ENCODE measurements at places on chromosomes 2 and 18.
A peak's percentile ranks its signal among the peaks of the same experiment; 100 is the strongest.

DNA sequence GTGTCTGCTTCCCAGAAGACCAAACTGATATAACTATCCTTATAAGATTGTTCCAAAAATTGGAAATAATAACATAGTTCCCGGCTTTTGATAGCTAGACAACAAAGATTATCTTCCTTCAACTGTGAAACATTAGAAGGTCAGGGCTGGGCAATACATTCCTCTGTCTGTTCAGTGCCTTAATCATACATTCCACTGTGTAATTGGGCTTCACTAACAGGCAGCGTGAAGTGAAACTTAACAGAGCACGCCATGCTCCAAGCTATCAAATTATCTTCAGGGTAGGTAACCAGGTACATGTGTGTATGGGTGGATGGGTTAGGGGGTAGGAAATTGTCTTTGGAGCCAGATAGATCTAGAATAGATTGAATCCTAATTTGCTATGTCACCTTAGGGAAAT, 23.5 kb upstream of the ARL5A start:
- no peak for DNase-seq

DNA sequence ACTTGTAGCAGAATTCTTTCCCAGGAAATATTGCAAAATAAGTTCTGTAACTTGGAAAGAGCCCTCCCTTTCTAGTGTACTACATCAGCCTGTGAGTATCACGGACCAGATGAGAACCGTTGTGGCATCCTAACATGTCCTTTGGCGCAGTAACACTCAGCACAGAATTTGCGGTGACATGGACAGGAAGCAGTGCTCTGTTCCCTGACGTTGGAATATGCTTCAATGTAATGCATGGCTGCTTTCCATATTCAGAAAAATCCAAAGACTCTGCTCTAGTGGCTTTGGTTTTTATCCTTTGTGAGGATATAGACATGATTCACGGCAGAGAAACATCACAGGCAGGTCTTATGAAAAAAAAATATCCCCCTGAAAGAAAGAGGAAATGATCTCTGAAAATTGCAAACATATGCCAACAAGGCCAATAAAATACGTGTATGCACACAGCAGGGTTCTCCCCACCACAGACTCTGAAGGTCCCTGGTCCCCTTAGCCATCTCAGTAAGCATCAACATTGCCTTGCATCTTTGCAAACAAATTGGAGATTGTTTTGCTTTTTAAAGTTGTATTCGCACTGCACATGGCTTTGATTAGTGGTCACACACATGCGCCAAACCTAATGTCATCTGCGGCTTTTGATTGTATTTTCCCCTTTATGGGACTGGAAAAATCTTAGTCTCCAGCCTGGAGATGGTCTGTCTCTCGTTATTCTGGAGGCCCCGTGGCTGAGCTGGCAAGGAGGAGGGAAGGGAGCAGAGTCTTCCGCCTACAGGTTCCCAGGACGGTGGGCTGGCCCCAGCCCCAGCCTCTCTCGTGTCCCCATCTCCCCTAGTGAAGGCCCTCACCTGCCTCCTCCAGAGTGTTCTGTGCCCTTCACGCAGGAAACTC, 122.9 kb downstream of the COPS8 start:
- DNase-seq: no peak

DNA sequence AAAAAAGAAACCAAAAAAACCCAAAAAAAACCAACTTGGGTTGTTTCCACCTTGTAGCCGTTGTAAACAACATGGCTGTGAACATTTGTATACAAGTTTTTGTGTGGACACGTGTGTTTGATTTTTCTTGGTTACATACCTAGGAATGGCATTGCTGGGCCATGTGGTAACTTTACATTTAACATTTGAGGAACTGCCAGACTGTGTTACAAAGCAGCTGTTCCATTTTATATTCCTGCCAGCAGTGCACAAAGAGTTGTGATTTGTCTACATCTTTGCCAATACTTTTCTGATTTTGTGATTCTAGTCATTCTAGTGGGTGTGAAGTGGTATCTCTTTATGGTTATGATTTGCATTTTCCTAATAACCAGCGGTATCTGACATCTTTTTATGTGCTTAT, 22.5 kb downstream of the LPIN1 start:
- DNase-seq: no peak

DNA sequence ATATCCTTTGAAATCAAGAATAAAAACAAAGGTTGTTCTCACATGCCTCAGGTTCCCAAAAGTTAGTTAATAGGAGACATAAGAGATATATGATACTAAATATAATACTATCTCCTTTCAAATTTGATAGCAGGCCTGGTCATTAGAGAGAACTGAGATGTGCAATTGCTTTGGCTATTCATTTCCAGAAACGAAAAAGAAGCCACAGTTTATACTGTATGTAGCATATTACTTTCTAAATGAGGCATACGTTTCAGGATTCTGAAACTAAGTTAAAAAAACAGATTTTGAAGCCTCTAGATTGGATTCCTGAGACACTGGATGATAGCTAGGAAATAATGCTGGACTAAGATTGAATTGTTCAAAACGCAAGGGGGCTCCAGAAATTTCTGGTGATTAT, 7.1 kb downstream of the PPP1R1C start:
- peak; percentile 12 for DNase-seq

DNA sequence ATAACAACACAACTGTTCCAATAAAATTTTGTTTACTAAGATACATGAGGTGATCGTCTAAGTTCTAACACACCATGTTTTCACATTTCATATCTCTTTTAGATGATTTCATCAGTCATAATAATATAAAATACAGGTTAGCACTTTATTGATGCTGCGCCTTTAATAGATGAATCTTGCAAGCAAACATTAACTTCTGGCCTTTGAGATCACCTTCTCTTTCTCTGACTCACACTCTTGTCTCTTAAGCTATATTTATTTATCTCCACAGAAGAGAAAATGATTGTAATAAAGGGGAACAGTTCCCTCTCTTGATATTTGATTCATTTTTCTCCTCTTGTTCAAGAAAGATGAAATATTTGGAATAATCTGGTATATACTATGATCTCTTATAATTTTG, 603.3 kb upstream of the POU3F3 start:
- no peak for DNase-seq

DNA sequence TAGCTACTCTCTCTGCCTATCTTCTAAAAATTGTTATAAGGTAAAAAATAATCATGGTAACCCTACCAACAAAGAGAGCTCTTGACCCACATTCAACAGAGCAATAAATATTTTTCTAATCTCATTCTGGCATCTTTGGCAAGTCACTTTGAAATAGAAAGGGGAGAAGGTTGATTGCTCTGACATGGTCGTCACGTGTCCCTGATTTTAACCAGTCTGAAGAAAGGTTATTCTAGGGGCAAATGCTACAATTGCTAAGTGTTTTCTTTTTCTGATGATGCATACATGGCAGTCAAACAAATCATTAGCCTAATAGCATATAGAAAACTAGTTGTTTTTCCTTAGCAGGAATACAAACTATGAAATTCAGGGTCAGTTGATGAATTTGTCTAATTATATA, 153.3 kb upstream of the MAP3K20 start:
- DNase-seq: no peak

GRCh38 chr18:55781481-55781957, 193.5 kb upstream of the TCF4 start:
- peak; percentile 40 for DNase-seq

- DNase-seq: no peak
Measured at GRCh38 chr2:240784629-240785423, 35.2 kb downstream of the KIF1A start.

DNA sequence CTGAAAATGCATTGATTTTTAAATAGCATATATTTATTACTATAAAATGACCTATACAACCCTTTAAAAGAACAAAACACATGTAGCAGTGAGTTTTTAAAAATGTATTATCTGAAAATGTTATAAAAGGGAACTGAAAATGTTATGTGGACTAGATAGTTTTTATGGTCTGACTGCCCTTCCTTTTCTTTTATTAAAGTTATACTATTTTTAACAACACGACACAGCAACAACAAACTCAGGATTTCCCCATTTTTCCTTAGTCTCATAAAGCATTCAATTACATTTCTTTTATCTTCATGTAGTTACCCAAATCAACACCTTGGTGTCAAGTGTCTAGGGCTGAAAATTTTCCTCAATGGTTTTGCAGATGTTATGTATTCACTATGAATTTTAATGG, 132.8 kb upstream of the TMEFF2 start:
- DNase-seq: no peak

DNA sequence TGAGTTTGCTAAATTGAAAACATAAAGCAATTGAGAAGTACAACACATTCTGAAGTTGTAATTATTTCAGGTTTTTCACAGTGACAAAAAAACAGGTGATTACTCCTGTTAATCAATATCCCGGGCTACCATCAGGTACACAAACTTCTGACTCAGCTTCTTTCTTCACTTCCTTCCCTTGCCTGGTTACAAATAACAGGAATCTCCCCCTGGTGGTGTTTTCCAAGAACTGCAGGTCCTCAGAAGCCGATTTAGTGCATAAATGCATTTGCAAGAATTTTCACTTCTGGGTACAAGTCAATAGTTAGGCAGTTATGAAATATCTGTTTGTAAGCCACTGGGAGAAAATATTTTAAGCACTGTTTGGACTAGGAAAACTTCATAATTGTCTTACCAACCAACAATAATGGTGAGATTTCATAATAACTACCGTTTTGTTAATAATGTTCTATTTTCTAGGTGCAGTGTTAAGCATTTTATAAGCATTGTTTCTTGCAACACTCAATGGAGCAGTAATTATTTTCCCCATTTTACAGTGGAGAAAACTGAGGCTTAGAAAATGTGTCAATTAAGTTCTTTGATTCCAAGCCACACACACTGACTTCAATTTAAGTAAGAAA, 12.4 kb upstream of the GMCL1 start:
- peak; percentile 94 for DNase-seq

DNA sequence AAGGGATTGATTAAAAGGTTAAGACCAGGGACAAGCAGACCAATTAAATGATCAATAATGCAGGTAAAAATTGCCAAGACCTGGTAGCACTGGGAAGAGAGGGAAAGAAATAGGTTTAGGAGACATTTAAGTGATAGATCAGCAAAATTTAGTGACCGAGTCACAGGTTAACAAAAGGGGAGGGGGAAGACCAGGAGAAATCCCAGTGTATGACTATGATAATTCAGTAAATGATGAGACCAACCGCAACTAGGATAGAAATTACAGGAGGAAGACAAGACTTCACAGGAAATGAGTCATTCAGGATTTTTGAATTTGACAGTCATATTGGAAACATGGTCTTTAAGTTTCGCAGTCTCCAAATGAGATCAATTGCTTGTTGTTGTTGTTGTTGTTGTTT, 62.9 kb downstream of the COBLL1 start:
- DNase-seq: peak; percentile 42

DNA sequence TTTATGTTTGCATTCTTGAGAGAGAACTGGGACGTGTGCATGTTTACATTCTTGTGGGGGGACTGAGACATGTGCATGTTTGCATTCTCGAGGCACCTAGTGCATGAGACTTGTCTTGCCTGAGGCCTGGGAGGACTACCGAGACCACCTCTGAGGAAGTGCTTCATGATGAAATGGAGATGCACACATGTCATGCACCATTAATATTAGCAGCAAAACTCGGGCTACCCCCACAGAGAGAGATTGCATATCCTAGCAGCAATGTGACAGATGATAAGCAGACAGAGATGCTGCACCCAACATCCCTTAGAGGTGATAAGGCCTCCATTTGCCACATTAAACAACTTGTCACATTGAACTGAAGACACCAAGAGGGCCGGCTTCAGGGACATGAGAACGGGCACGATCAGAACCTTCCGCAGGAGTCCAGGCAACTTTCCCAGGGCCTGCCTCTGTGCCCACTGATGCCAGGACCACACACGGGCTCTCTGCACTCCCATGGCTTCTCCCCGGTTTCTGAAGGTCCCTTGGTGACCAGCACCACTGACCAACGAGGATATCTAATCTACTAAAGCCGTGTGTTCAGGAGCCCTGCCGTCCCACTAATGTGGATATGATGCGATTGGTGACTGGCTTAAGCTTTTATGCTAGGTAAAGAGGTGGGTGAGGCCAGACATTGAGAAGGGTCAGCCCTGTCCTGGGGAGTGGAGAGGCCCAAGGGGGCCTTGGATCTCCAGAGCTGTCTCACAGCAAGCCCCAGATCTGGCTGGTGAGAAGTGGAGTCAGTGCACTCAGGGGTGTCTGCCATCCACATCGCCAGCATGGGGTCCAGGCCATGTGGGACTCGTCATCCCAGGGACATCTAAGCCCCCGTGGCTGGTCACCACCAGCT, 208.3 kb downstream of the NDUFA10 start:
- no peak for DNase-seq

- DNase-seq: no peak
Measured at GRCh38 chr18:79520478-79521390, 125.0 kb downstream of the NFATC1 start.

- DNase-seq: no peak
Measured at GRCh38 chr2:224433442-224433841, 31.5 kb upstream of the FAM124B start.

GRCh38 chr2:222982909-222983265, 69.1 kb upstream of the KCNE4 start:
- DNase-seq: no peak

DNA sequence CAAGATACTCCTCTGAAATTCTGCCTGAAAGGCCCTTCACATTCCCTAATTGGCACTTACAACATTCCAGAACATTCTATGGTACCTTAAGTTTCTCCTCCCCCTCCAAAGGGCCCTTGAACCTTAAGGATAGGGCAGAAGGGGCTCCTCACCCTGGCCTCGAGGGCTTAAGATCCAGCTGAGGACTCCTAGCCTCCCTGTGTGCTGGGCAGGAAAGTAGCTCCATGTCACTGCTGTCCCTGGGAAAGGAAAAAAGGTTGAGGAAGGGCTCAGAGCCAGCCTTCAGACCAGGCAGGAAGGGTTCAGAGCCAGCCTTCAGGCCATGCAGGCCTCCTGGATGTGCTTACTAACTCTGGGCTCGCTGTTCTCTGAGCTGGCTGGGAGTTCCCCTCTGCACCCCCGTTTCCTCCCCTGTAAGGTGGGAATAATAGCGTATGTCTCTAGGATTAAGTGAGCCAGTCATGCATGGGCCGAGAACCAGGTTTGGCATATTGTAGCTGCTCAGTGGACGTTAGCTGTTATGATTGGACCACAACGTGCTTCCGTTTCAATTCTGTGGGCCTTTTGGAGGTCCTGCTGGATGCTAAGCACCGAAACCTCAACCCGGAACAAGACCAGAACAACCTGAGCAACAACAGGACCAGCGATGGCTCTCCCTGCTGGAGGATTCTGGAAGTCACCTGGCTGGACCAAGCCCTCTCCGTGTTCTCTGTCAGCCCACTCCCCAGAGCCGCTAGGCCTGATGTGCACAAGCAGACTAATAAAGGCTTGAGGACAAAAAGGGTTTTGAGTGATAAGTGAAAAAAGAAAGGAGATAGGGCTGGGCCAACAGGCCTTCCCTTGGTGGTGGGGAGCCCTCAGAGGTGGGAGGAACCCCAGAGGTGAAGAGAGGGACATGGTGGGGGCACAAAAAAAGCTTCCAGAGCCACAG, 1.0 kb upstream of the B3GNT7 start:
- no peak for DNase-seq

Data from suppressor macrophage treated with lipopolysaccharide for 4 hours (primary cell).